ENCODE measurements at places on chromosomes 6 and 20.
A peak's percentile ranks its signal among the peaks of the same experiment; 100 is the strongest.

DNA sequence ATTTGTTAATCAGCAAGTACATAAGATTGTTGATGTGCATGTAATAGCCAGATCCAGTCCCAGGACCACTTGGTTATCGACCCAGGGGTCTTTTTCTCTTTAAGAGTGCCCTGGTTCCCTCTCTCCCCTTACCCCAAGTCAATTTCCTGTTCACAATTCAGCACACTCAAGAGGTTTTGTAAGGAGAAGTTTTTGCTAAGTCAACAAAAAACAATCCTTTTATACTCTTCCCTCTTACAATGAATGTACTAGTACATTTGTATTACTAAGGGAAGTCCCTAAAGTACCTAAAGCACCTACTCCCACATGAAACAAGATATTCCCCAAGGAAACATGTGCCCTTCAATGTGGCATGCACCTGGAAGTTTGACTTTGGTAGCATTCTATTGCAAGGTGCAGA lies 1.6 kb upstream of the NT5DC1 start:
- DNase-seq, result no peak

- no peak for DNase-seq
Observed at GRCh38 chr6:138188278-138188941, 26.7 kb downstream of the ARFGEF3 start.

DNA sequence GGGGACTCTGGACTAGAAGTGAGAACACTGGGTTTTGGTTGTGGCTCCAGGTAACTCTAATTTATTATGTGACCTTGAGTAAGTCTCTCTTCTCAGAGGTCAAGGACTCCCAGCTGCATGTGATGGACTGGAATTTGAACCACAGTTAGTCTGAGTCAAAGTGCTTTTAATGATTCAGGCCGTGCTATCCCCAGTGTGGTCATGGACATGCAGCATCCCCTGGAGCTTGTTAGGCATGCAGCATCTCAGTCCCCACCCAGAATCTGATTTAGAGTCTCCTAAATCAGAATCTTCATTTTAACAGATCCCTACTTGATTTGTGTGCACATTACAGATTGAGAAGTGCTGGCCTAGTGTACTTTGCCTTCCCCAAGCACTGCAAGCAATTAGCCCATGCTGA lies 74.2 kb downstream of the TOX2 start:
- DNase-seq, result no peak

DNA sequence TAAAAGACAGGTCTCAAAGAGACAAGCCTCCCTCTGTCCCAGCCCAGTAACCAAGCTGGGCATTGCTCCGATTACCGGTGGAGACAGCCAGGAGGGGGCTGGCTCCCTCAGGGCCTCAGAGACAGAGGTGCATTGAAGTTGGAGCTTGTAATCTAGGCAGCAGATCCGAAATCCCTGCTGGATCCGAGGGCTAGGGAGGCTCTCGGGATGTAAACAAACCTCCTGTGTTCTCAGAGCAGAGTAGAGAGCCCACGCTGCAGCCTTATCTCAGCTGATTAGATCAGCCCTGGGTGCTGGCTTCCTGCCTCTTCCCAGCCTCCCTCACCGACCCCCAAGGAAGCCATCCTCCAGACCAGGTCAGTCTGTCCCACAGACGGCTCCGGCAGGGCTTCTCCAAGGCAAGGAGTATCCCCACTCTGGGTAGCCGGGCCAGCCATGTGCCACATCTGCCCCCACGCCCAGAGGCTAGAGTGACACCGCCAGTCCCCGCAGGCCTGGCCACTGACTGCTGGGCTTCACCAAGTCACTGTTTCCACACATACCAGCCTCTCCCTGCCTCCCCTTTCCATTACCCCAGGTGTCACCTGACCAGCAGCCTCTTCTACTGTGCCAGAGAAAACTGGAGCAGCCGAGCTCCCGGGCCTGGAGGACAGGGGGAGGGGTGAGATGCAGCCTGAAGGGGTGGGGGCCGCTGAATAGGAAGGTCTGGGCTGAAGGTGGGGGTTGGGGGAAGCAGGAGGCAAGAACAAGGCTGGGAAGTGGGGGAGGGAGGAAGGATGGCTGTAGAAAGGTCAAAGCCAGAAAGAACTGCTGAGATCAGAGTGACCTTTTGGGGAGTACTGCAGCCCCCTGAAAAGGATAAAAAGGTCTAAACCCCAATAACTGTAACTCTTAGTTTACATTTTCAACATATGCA lies 6.0 kb downstream of the SDC4 start:
- no peak for DNase-seq

- DNase-seq, result no peak
Observed at GRCh38 chr6:6916598-6916997, 191.2 kb upstream of the RREB1 start.

- no peak for DNase-seq
Observed at GRCh38 chr20:9615766-9616454, 101.5 kb downstream of the LAMP5 start.

GRCh38 chr6:81609736-81610135 lies 142.7 kb downstream of the TENT5A start:
- DNase-seq, result no peak

GRCh38 chr6:90403489-90404381 lies 107.1 kb upstream of the BACH2 start:
- DNase-seq, result no peak

GRCh38 chr6:139643986-139644385 lies 269.5 kb upstream of the CITED2 start:
- DNase-seq, result no peak

DNA sequence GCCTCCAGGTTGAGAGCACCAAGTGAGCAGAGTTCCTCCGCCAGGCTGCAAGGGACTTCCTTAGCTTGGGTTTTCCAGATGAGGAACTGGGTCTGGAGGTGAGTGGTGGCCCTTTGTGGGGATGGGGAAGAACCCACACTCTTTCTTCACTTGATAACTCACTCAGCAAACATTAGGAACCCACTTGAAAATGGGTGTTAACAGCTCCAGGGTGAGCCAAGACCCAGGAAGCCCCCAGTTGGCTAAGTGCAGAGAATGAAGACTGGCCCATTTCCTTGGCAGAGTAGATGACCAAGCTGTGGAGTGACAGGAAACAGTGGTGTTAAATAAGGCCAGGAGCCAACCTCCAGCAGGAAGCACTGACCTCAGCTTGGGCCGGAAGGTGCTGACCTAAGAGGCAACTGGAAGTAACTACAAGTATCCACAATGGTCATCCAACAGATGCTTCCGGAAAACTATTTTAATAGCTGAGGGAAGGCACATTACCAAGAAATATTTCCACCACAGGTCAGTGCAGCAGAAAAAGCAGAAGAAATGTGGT lies 22.7 kb downstream of the MRPL14 start:
- DNase-seq, result no peak

DNA sequence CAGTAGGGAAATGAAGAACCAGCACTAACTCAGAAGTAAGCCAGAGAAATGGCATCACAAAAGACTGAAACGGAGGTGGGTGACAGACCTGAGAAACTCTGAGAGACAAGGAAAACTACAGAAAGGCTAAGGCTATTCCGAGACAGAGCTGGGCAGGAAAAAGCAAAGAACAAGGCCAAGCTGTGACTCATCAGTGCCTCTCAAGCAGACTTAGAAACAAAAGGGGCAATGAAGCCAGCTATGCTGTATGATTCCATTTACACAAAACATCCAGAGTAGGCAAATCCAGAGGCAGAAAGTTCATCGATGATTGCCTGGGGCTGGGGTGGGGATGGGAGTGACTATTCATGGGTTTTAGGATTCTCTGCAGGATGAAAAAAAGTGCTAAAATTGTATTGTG lies 50.0 kb downstream of the SLC23A2 start:
- DNase-seq, result no peak

DNA sequence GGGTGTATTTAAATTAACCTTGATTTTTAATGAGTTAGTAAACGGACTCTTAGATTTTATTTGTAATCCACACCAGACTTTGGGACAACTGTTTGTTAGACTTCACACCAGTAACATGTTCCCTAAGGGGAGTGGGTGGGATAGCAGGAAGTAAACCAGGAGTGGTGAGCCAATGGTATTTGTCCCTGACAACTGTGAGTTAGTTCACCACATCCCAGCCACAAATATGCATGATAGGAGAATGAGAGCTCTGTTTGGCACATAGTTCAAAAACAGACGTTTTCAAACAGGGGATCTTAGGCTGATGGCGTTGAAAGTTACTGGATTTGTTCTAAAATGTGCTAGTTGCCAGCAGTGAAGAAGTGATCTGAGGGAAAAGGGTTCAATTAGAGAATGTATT lies 18.7 kb upstream of the COL10A1 start:
- no peak for DNase-seq

DNA sequence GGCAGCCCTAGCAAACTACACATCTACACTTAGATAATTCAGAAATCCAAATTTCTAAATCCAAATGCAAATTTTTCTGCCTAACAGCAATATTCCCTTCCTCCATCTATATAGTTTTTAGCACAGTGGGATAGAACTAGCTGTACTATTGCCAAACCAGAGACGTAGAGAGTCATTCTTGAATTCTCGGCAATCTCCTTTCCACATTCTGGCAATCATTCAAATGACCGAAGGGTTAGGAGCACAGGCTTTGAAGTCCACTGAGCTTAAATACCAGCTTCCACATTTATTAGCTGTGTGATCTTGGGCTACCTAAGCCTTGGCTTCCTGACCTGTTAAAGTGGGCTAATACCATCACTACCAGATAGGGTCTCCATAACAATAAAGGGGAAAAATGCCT lies 3.1 kb upstream of the RPS12 start:
- no peak for DNase-seq

DNA sequence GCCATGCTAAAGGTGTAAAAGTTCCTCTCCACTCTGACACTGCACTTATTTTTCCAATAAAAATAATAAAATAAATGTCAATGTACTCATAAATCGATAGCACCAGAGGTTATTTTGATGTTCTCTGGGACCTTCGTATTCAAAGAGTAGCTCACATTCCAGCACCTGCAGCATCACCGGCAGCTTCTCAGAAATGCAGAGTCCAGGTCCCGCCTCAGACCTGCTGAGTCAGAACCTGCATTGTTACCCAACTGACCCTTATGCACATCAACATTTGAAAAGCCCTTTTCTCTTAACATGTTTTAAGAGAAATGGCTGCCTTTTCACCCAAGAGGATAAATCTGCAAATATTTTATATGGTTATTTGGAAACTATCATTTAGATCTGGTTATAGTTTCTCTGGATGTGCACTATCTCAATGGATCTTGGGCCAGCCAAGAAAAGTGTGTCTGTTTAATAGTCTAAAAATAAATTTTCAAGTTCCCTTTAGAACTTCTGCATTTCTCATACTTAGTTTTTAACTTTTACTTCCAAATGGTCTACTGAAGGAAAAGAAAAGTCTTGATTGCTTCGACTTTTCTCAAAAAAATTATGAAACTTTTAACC lies 216.2 kb upstream of the PRDM1 start:
- no peak for DNase-seq

DNA sequence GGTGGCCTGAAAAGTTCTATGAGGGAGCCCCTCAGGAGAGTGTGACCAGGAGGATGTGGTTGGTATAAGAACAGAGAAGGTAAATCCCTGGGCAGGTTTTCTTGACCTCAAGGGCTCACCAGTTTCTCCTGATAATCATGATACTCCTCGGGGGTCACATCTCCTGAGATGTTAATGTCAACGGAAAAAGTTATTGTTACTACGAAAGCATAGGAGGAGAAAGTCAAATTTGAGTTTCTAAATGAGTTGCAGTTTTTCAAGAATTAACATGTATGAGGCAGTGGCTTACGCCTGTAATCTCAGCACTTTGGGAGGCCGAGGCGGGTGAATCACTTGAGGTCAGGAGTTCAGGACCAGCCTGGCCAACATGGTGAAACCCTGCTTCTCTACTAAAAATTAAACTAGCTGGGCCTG lies 23.4 kb downstream of the MGME1 start:
- peak; percentile 72 for DNase-seq
